ENCODE measurements at places on chromosomes 5 and 9.

GRCh38 chr9:126857261-126857960 lies 3.0 kb upstream of the ZBTB34 start:
- DNase-seq: no peak

DNA sequence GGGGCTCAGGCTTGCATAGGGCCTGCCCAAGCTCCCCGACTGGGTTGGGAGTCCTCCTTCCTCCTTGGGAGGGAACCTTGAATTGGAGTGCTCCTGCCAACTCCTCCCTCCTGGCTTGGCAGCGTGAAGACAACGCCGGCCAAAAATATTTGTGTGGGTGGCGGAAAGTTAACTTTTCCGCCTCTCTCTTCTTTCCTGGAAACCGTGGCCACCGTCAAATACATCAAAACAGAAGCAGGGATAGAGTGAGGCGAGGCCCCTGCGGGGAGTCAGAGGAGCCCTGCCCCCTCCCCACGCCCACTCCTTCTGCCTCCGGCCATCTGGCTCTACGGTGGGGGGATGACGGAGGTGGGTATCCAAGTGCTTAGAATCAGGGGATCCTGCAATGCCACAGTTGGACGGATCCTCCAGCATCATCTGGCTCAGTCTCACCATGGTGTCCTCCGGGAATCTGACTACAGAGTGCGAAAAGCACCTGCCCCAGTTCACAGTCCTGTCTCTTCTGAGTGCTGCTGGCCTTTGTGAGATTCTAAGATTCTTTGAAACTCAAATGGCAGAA lies 25.2 kb upstream of the SYNPO start:
- no peak for DNase-seq

DNA sequence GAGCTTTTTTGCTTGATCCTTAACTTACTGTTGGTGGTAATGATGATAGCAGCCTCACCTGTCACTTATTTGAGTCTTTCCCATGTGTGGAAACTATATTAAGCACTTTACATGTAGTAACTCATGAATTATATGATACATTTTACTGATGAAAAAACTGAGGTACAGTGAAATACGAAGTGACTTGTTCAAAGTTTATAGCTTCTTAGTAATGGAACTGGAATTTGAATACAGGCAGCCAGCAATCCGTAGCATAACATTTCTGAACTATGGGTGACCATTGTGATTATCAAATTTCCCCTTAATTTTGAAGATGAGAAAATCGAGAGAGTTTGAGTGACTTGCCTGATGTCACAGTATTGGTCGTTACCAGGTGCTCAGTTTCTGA lies 17.3 kb downstream of the SCAMP1 start:
- no peak for DNase-seq

DNA sequence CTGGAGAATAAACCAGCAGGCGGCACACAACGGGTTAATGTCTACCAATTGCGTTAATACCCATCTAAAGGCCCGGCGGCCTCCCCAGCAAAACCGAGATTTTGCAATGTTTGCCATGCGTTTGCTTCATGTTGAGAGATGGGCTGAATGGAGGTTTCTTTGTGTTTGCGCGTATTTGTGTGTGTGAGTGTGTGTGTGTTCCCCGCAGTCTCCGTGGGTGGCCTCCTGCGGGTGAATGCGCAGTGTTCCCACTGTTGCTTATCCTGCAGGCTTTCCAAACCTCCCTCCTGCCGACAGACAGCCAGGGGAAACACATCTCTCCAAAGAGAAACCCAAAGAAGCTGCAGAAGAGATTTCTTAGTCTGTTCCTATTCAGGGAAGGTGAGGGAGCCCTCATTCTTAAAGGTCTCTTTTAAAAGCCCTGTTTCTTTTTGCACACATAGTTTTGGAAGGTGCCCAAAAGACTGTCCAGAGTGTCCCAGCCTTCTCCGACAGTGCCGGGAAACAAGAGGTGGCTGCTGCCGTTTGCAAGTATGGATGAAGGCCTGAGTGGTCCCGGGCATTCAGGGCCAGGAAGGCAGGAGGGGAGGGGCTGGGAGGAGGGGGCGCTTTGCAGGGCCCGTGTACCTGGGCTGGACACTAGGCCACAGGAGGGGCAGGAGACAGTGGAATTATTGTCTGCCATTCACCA lies 103.8 kb upstream of the ERCC6L2 start:
- no peak for DNase-seq

GRCh38 chr9:6655036-6655435 lies 9.5 kb upstream of the GLDC start:
- no peak for DNase-seq

- DNase-seq: no peak
Measured at GRCh38 chr5:111347021-111347420, 122.8 kb downstream of the CAMK4 start.

DNA sequence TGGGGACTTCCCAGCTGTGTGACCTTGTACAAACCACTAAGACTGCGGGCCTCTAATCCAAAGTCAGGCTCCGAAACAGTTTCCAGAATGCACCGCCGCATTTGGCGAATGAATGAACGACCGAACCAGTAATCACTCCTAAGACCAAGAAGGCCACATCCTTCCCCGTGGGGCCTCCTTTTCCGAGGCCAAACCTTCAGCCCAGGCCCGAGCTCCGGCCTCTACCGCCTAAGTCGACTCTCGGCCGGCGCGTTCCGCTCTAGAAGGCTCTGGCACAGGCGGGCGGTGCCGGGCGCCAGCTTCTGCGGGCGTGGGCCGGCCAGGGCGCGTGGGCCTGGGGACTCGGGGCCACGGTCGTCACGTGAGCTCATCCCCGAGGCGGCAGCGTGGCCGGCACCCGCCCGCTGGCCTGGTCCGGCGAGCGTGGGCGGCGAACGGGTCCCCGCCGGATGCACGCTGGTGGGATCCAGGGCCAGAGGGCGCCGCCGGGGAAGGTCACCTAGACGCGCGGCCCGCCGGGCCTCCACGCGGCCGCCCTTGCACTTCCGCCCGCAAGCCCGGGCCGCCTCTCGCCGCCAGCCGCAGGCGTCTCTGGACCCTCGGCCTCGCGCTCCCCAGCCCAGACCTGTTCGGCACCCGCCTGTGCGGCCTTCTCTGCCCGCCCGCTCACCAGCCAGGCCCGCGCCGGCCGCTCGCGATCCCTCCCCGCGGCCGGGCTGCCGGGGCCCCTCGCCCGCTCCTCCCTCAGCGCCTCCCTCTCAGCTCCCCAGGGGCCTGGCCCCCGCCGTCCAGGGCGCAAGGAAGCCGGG lies 754 bp downstream of the VDAC1 start:
- peak; percentile 78 for DNase-seq

- no peak for DNase-seq
Measured at GRCh38 chr9:38376021-38376670, 16.4 kb upstream of the ALDH1B1 start.

GRCh38 chr5:158874792-158875191 lies 224.9 kb downstream of the EBF1 start:
- peak; percentile 9 for DNase-seq

DNA sequence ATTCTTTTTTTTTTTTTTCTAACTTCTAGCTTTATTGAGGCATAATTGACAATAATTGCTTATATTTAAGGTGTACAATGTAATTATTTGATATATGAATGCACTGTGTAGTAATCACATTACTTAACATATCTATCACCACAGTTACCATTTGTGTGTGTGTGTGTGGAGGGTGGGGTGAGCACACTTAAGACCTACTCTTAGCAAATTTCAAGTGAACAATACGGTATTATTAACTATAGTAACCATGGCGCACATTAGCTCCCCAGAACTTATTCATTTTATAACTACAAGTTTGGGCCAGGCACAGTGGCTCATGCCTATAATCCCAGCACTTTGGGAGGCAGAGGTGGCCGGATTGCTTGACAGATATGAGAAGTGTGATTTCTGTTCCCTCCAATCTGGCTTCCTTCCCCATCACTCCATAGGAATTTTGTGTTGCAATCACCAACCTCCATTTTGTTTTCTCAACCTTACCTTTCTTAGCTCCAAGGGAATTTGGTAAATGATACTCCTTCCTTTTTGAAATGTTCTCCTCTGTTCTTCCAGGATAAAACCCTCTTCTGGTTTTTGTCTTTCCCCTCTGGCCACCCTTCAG lies 14.9 kb downstream of the TXN start:
- DNase-seq: no peak

DNA sequence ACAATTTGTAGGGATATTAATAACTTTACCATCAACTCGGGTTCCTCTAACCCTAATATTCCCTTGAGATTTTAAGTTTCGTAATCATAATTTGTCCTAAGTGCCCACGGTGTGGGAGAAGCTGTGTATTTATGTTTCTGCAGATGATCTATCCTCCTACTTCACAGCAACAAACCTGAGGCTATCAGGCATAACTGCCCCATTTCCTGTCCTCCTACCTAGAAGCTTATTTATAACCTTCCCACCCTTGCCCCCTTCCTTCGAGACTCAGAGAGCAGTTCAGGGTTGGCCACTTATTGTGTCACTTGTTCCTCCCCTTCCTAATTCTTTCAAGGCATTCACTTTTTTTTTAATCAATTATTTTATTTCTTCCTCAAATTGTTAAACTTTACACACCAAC lies 29.6 kb upstream of the LCP2 start:
- DNase-seq: no peak

DNA sequence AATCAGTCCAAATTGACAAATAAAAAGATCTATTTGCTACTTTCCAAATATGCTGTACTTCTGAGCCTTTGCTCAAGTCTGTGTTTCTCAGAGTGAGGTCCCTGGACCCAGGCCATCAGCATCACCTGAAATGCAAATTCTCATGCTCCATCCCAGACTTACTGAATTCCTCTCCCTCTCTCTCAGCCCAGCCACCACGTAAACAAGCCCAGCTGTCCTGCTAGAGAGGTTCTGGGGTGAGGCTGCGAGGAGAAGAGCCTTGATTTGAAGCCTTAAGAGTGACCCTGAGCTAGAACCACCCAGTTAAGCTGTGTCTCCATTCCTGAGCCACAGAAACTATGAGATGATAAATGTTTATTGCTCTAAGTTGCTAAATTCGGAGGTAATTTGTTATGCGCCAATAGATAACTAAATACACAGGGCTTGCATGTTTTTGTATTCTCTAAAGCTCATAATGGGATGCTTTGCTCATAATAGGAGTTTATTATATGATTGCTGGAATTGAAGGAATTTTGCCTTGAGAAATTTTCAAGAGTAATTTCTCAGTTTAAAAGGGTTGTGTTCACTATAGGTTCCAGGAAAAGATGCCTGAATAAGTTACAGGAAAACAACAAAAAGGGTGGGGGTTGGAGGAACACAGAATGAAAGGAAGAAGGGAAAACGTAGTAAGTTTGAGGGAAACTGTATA lies 98.9 kb upstream of the SPATA31D4 start:
- no peak for DNase-seq

DNA sequence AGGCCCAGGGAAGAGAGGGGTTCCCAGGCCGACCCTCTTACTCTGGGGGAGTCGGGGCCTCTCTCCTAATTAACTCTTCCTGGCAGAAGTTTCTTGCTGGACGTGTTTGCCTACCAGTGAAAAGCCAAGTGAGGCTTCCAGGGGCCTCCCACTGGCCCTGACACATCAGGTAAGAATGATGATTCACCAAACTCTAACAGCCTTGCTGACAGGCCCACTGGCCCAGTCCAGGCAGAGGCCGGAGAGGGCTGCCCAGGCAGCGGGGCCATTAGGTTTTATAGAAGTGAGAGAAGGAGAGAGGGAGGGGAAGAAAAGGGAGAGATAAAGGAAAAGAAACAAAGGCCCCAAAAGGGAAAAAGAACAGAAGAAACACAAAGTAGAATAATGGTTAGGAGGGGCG lies 50.8 kb upstream of the FOXE1 start:
- no peak for DNase-seq

DNA sequence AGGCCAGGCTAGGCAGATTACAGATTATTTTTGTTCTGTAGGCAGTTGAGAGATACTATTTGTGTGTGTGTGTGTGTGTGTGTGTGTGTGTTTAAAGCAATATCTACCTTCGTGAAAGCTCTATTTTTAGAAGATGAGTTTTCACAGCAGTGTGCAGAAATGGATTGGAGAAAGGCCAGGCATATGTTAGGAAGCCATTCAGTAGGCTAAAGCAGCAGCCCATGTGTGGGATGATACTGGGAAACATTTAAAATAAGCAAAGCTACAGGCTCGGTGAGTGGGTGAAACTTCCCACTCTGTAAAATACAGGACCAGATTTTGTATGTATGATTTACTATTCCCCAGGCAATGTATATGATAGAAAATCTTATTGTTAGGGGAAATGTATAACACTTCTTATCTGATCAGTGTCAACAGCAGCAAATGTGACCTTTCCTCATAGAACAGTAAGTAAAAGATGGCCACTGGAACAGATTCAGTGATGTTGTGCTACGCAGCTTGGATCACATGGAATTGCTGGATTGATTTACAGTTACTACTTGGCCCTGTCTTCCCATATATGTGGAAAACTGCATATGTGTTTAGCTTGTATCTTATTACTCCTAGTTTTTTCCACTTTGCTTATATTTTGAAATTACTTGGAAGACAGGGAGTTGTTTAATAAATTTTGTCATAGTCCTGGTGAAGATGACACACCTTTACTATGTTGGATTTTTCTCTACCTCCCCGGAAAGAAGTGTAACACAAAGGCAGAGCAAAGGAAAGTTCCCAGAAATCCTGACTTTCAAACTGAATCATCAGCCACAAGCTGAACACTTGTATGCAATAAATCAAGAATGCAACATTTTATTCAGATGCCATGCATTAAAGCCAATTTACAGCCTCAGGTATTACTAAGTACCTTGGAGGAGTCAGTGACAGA lies 1077.7 kb upstream of the SEMA6A start:
- no peak for DNase-seq

GRCh38 chr5:119366540-119366881 lies 10.7 kb downstream of the TNFAIP8 start:
- no peak for DNase-seq

DNA sequence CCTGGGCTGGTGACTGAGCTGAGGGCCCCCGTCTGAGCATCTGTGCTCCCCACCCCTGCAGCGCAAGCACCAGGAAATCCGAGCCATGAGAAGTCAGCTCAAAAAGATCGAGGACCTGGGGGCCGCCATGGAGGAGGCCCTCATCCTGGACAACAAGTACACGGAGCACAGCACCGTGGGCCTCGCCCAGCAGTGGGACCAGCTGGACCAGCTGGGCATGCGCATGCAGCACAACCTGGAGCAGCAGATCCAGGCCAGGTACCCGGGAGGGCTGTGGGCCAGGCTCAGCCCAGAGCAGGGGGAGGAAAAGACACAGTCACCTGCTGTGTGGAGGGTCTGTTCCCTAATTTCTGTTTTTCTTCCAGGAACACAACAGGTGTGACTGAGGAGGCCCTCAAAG lies 24.6 kb downstream of the DYNC2I2 start:
- no peak for DNase-seq

- no peak for DNase-seq
Measured at GRCh38 chr5:53001541-53001940, 12.4 kb downstream of the ITGA2 start.

GRCh38 chr5:95803271-95804148 lies 19.0 kb downstream of the GLRX start:
- DNase-seq: no peak

Measured in GM13977 (cell line).